ENCODE measurements at places on chromosomes 3 and 15.
A peak's percentile ranks its signal among the peaks of the same experiment; 100 is the strongest.

DNA sequence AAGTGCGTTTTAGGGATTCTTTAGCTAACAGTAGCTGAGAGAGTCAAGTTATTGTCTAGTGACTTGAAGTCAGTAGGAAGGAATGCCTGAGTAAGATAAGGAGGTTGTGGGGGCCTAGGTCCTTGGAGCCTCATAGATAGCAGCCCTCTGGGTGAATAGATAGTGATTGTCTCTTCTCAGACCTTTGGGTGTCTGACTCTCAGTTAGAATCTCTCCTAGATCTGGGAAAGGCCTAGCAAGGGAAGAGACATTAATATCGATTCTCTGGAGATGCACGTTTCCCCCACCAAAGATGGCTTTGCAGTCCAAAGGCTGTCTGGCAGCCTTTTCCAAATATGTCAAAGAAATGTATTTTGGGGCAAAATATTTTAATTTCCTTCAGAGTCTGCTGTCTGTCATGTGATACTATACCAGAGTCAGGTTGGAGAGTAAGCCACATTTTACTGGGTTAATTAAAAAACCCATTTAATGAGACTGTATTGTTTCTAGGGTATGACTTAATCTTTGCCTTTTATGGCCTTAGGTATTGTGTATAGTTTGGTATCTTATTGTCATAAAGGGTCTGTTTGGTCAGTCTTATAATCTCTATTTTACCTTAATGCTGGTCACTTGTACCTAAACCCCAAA is 92.2 kb downstream of the ST6GAL1 start:
- DNase-seq: no peak

GRCh38 chr3:3127432-3128010 is 781 bp downstream of the TRNT1 start:
- DNase-seq: peak; percentile 21

DNA sequence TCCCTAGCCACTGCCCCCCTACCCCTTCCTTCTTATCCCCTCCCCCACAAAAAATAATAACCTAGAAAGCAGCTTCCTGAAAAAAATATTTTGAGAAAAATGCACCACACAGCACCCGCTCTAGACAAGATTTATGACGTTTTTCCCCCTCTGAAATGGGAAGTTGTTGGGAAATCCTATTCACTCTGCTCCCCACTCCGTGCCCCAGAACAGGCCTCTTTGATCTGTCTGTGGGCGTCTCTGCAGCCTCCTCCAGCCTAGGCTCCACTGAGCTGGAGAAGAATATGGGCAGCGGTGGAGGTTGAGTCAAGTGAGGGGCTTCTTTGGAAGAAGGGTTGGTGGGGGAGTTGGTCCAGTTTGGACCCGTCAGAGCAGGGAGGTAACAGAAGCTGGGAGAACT is 28.5 kb upstream of the POLG start:
- no peak for DNase-seq

DNA sequence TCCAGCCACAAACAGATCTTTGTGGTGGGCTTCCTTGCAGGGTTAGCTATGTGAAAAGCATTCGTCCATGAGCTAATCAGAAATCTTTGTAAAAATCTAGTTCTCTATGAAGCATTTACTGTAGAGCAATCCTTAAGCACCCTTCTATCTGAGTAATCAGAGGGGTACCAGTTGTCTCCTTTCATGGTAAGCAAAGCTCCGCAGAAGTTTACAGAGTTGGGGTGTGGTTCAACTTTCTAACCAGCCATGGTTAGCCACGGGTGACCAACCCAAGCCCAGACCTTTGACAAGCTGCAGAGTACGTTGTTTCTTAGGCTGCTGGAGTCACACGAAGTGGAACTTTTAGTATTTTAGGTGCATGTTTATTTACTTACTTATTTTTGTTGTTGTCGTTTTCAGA is 77.4 kb downstream of the FLNB start:
- no peak for DNase-seq

DNA sequence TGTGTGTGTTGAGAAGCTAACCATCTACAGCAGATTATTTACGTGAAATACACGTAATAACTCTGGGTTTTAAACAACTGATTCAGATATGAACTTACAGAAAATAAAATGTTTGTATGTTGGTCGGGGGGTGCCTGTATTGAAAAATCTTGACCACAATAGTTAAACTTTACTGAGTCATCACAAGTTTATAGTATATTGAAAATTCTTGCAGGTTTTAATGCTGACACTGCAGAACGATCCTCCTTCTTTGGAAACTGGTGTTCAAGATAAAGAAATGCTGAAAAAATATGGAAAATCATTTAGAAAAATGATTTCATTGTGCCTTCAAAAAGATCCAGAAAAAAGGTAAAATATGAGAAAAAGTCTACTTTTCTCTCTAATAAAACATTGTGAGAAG is 41.3 kb upstream of the SLC22A13 start:
- DNase-seq: no peak

GRCh38 chr15:43404130-43404529 is 33.2 kb downstream of the TUBGCP4 start:
- DNase-seq: no peak

DNA sequence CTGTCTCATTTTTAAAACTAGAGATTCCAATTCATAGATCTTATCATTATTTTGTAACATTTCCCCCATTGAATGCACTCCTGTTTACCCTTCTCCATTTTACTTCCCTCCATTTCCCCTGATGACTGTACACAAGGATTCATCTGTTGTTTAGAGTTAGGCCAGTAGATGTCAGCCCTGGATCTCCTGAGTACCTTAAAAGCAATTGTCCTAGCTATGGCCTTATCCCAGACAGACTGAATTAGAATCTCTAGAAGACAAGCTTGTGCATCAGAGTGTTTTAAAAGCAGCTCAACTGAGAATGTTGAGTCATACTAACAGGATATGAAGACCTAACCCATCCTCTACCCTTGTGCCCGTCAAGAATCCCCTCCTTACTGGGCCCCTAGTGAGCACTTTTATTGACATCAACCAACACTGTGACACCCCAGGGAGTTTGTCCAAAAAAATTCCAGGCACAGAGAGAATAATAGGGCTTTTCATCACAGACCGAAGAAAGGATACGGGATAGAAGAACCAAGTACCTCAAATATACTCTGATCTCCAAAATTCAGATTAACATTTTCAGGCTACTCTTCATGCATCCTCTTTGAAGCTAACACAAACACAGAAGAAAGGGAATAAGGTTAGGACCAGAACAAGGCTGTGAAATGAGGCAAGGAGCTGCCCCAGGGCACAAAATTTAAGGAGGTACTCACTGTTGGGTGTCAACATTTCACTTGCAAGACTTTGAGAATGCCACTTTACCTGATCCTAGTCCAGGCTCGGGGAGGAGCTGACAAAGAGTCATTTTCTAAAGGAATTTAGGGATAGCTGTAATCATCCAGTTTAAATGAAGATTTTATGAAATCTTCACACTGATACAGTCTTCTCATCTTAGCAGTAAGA is 17.1 kb downstream of the ZBED2 start:
- DNase-seq: no peak

DNA sequence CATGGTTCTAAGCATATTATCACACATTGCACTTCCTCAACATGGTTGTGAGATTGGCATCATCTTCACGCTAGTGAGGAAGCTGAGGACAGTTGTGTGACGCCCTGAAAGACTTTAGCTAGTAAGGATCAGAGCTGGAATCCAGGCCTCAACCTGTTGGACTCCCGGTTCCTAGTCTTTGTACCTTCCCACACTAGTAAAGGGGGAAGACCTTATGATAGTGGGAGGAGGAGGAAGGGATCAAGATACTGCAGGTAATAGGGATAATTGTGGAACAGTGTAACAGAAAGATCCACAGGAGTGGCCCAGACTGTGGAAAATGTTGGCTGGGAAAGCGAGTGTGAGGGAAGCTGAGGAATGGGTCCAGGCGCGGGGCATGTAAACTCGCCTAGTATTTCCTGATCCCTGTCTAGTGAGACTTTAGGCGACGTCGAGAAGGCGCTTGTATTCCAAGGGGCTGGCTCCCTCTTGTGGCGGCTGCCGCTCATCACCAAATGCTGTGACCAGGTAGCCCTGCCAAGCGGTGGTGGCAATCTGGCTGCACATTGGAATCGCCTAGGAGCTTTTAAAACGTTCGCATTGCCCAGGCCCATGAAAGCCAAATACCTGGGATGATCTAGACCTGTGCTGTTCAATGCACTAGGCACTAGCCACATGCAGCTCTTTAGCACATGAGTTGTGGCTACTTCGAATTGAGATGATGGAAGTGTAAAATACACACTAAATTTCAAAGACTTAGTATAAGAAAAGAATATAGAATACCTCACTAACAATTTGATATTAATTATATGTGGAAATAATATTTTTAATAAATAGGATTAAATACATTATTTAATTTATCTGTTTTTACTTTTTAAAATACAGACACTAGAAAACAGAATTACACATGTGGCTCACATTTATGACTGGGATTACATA is 38.8 kb upstream of the CLDN18 start:
- DNase-seq: peak; percentile 19

- DNase-seq: no peak
Measured at GRCh38 chr3:106425916-106426315, 557.1 kb upstream of the CBLB start.

DNA sequence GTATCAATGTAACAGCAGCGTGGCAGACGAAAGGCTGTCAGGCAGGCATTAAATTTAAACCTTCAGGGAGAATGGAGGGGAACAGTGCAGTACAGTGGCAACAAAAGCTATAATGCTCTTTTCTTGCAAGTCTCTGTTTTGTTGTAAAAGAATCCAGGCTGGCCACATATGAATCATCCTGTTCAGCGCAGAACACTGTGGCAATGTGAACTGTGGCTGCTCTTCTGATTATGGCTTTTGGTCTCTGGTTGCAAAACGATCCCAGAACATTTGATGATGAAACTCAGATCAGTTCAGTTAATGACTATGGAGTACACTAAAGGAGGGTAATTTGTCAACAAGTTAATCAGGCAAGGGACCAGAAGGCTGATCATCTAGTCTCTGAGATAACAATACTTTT is 219.7 kb upstream of the SGO1 start:
- DNase-seq: no peak

DNA sequence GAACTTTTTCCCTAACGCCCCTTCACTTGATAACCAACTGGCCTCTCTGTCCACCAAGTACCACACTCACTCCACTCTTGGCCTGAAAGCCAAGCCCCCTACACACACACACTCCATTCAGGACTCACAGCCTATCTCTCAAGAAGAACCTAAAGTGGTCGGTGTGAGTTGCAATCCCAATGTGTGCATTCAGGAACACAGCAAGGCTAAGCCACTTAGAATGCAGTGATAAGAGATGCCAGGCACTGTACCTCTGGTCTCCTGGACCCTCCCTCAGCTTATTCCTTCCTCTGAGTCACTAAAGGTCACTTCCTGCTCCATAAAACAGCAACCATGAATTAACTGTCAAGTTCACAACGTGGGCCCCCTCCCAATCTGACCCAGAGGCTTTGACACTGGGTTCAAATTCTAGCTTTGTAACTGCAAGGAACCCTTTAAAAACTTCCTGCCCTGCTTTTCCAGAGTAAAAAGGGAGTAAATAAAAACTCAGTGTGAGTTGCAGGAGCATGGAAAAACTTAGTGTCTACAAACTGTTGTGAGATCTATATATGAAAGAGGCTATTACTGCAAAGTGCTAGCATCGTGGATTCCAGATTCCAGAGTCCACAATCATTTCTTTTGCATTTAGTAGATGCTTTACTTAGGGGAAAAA is 17.6 kb upstream of the KCNMB3 start:
- no peak for DNase-seq

DNA sequence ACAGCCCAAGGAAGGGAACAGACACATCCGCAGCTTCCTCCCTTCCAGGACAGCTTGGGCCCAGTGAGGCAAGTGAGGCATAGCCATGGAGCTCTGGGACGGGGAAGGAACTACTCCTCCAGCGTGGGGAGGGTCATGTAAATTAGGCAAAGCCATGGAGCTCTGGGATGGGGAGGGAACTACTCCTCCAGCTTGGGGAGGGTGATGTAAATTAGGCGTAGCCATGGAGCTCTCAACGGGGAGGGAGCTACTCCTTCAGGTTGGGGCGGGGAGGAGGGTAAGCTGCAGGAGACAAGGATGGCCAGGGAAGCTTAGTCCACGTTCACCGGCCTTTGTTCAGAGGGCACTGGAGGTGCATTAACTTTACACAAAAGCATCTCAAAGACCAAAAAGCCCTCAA is 21.1 kb upstream of the BDH1 start:
- DNase-seq: no peak

All from activated T-cell treated with anti-CD3 and anti-CD28 coated beads for 4 hours (primary cell).